ENCODE measurements at places on chromosomes 2 and 18.

GRCh38 chr2:176854878-176855277 is 357.7 kb upstream of the HNRNPA3 start:
- no peak for DNase-seq

GRCh38 chr2:199693861-199694260 is 157.1 kb downstream of the FTCDNL1 start:
- no peak for DNase-seq

- peak; percentile 44 for DNase-seq
Observed at GRCh38 chr2:136384531-136385303, 266.8 kb upstream of the CXCR4 start.

- DNase-seq: peak; percentile 59
Observed at GRCh38 chr2:26086155-26086637, 52.3 kb downstream of the RAB10 start.

GRCh38 chr2:236562434-236562833 is 7.2 kb upstream of the ACKR3 start:
- DNase-seq: peak; percentile 26

DNA sequence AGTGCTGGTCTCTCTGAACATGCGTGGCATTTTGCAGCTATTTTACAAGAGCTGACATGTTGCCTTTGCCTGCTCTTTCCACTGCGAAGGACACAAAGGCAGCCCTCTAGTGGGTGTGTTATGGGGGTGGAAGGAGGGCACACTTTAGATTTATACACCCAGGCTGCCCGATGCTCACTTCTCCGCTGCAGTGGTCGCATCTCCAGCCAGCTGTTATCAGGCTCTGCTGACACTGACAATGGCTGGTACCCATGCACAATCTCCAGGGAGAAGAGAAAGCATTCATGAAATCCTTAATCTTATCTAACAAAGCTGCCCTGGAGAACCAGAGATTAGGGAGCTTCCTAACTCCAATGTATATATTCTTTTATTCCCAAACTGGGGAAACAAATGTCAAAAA is 113.5 kb downstream of the EPHA4 start:
- DNase-seq: no peak

- DNase-seq: peak; percentile 5
Observed at GRCh38 chr2:24744356-24744755, 48.8 kb downstream of the PTRHD1 start.

- peak; percentile 46 for DNase-seq
Observed at GRCh38 chr2:96265349-96265839, 403 bp downstream of the TMEM127 start.

DNA sequence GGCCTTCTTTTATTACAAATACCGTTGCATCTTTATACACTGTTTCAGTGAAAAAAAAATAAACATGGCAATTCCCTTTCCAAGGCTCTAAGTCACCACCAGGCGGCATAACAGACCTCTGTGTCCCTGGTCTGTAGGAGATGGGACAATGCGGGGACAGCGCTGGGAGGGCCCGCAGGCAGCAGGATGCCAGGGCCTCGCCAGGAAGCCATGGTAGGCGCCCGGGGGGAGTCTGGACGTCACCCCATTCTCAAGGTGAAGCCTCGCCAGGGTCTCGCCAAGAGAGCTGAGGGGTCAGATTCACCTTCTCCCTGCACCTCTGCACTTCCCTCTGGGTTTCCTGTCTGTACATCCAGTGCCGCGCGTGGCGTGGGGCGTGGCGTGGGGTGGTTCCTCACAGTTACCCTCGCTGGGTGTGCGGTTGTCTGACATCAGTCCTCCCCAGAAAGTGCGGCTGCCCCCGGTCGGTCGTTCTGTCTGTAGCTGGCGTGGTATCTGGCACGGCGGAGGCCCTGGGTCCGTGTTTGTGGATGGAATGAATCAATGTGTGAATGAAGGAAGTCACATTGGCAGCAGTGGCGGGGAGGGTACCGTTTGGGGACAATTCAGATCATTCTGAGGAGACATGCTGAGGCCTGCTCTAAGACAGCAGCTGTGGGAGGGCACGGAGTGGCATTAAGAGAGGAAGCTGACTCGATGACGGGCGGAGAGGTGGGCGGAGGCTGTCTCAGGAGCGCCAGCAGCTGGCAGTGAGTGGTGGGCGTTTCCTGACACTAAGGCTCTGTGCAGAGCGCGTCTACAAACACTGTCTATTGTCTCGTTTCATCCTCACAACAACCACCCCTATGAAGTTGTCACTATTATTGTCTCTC is 46.0 kb downstream of the LRRFIP1 start:
- peak; percentile 74 for DNase-seq

GRCh38 chr2:44360749-44361329 is 455 bp downstream of the PREPL start:
- no peak for DNase-seq

DNA sequence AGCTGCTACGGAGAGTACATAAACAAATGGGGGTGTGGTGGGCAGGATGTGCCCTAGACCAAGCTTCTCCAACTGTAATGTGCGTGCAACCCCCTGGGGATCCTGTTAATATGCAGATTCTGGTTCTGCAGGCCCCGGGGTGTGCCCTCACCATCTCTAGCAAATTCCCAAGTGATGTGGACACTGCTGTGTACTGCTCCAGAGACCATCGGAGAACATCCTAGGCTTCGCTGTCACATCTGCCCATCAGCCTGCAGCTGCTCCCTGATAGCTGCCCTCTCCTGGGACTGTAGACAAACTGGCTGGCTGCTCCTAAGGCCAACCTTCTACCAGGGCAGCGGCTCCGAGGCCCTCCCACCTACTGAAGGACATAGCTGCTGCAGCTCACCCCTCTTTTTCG is 3.2 kb downstream of the HS1BP3 start:
- no peak for DNase-seq

- DNase-seq: no peak
Observed at GRCh38 chr2:180690611-180691010, 289.8 kb upstream of the UBE2E3 start.

GRCh38 chr2:126836761-126837679 is 61.7 kb upstream of the TEX51 start:
- no peak for DNase-seq

DNA sequence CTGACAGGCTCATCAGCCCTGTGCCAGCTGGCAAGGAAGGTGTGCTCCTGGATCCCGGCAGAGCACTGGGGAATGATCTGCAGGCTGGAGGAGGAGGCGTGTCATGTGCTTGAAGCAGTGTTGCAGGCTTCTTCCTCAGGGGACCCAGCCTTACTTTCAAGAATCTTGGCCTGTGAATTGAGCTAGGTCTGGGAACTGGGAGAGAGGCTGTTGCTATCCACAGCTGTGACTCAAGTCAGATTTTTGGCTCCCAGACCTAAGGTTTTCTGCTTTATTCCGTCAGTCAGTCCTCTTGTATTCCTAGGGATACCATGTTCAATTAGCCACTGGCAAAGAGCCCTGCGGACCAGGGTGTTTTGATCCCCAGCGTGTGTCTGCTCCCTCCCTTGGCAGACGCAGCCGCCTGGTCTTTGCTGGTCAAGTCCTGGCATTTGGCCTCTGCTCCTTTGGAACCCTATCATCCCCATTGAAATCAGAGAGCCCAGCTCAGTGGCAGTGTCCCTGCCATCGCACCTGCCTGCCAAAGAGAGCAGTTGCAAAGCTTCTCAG is 32.4 kb downstream of the ASB1 start:
- no peak for DNase-seq

DNA sequence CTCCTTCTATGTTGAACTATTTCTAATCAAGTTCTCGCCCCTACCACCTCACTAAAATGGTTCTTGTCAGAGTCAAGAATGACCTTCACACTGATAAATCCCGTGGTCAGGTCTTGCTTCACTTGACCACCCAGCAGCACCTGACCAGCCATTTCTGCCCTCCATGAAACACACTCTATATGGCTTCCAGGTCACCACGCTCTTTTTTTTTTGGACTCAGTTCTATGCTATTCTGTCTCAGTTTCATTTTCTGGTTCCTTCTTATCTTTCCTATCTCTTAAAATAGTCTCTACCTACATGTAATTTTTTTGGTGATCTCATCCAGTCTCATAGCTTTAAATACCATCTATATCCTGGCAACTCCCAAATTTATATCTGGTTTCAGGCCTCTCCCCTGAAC is 11.4 kb downstream of the EIF2AK3 start:
- DNase-seq: no peak

- peak; percentile 26 for DNase-seq
Observed at GRCh38 chr18:24400587-24400986, 3.0 kb upstream of the OSBPL1A start.

DNA sequence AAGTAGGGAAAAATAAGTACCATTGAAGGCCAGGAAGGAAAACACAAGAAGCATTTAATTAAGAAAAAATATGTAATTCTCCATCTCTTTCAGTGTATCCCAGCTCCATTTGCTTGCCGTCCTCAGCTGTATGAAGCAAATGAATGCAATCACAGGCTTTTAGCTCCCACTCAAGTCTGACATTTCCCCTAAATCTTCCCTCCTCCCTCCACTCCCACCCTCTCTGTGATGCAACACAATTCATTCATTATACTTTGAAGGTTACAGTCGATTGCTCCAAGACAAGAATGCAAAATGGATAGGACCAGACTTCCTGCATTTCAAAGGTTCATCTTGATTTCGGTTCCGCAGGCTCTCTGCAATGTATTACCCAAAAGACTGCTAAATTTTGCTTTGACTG is 172.7 kb upstream of the SERPINE2 start:
- DNase-seq: no peak

GRCh38 chr18:9404565-9405060 is 70.0 kb downstream of the TWSG1 start:
- peak; percentile 94 for DNase-seq

- no peak for DNase-seq
Observed at GRCh38 chr2:65465124-65465523, 32.7 kb upstream of the SPRED2 start.

DNA sequence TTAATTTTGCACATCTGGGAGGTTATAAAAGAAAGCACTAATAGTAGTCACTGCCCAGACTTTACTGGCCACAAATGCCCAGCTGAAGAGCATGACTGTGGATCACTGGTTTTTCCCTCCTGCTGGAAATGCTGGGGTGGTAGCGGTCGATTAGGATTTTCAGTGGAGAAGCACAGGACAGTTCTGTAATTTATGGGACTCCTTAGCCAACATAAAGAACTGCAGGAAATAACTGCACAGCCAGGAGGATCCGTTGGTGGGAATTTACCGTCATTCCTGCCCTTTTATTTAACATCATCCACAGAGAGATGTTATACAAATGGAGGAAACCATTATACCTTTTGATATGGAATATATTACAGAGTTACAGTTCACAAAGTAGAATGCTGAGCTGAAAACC is 61.5 kb downstream of the TNFRSF11A start:
- peak; percentile 26 for DNase-seq

DNA sequence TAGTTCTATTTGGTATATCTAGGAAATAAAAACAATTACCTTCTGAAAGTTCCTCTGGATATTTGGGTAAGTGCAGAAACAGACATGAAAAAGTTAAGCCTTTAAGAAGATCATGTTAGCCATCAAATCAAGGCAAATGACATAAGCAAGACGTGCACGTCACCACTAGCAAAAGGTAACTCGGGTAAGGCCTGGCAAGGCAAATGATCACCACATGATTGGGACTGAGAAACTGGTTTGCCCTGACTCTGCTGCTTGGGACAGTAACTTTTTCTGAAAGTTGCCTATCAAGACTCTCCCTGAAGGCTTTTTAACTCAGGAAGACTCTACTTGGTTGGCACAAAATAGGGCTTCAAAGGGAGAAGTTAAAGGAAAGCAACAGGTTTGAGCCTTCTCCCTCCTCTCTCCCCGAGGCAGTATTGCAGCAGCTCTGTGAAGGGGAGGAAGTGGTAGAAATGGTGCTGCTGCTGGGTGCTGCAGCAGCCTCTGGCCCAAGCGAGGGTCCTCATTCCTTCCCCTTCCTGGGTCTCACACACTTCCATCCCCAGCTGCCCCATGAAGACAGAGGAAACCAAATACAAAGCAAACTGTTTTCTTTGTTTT is 17.1 kb upstream of the TMEM237 start:
- no peak for DNase-seq

GRCh38 chr18:74508366-74508765 is 12.2 kb downstream of the CNDP2 start:
- no peak for DNase-seq

GRCh38 chr18:10169064-10169562 is 255.3 kb downstream of the VAPA start:
- DNase-seq: peak; percentile 97

DNA sequence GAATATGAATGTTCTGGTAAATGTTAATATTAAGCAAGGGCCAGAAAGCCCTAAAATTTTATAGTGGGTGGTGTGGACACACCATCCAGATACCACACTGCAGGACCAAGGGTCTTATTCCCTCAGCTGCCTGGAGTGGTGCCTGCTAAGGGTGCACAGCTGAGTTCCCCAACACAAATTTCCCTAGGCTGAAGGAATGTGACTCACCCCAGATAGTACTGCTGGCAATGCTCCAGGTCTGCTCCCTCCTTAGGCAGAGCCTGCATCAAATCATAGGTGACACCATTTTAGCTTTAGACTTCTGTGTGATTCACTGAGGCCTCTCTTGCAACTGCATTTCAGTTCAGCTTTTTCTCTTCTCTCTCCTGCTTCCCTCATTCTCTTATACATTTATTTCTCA is 321.1 kb downstream of the SATB2 start:
- no peak for DNase-seq

GRCh38 chr18:56060967-56061541 is 473.1 kb upstream of the TCF4 start:
- DNase-seq: no peak

GRCh38 chr2:121670181-121670580 is 20.9 kb upstream of the CLASP1 start:
- no peak for DNase-seq

Data from endothelial cell of umbilical vein (primary cell).